ENCODE measurements at places on chromosomes 1 and 21. TPM values are rescaled to one million over a fixed set of nuclear protein-coding genes. Genes with fewer than 3 reads are reported as not detected.

The TACSTD2 gene
- 415 TPM for total RNA-seq

The RGS4 gene
- total RNA-seq, result 0.42 TPM

The OR2L3 gene
- not detected for total RNA-seq

The RAB25 gene
- total RNA-seq, result 206 TPM

The HSF2BP gene
- 10.6 TPM for total RNA-seq

The SAMSN1 gene
- total RNA-seq, result not detected

The MTARC2 gene
- 5.8 TPM for total RNA-seq

The EXOC8 gene
- total RNA-seq, result 7.8 TPM

The OR10Z1 gene
- total RNA-seq, result not detected

Data from airway epithelial cell (primary cell).